Cortex of kidney (tissue), 1 donor: ENCODE measurements at places on chromosomes 2 and 18.

GRCh38 chr2:42663106-42663780 lies 94.8 kb downstream of the MTA3 start:
- DNase-seq: no peak

GRCh38 chr2:219727771-219728429 lies 100.5 kb downstream of the SLC4A3 start:
- DNase-seq: no peak

DNA sequence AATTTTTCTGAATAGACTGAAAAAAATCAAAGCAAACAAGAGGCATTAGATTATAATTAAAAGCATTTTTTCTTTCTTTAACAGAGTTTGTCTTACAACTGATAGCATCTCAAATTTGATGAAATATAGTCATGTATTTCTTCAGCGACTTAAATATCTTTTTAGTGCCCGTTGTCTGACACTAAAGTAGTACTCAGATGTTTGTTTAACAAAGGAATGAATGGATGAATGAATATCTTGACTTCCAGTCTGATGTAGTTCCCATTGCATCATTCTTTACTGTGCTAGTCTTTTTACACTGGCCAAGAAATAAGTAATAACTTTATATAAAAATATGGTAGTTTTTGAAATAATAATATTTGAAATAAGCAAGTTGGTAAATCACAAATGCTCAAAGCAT lies 111.1 kb downstream of the TTC27 start:
- DNase-seq: no peak

GRCh38 chr18:36481201-36481657 lies 183.7 kb downstream of the FHOD3 start:
- DNase-seq: no peak

- no peak for DNase-seq
These were observed 42.2 kb downstream of the UBE2E3 start for GRCh38 chr2:181022652-181023051.

GRCh38 chr2:19120941-19121750 lies 237.3 kb downstream of the OSR1 start:
- DNase-seq: no peak

DNA sequence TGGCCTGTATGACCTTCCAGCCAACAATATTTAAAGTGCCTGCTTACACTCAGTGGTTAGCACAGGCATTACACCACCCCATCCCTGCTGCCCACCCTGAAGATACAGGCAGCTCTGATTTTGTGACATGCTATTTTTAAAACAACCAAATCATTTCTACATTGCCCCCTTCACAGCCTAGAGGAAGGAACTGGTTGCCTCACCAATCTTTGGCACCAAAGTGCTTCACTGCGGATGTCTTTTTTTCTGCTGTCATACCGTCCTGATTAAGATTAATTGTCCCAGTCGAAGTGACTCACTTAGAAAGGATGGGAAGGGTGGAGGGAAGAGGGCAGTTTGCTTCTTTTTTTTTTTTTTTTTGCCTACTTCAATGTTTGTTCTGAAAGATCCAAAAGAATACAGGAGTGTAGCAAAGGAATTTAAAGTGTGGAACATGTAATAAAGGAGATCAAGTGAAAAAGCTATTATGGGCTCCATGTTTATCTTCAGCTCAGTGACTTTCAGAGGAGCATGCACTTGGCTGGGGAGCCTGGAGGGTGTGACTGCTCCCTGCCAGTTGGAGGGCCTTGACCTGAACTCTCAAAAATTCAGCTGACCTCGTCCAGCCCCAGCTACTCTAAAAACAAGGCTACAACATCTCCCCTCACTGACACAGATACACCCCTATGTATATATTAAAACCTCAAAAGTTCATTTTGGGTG lies 501.1 kb upstream of the TNP1 start:
- DNase-seq: no peak

- DNase-seq: no peak
These were observed 199.4 kb upstream of the REV1 start for GRCh38 chr2:99689145-99689742.

GRCh38 chr18:35581898-35582641 lies 530 bp downstream of the GALNT1 start:
- no peak for DNase-seq

DNA sequence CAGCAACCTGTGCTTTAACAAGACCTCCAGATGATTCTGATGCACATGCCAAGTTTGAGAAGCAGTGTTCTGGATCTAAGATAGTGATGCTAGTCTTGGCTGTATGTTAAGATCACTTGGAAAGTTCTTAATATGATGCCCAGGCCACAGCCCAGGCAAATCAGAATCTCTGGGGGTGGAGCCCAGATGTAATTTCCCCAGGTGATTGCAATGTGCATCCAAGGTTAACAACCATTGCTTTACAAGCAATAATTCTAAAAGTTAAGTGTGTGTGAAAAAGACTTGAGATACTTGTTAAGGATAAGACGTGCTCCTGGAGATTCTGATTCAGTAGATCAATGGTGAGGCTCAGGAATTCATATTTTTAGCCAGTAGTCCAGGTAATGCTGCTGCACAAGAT lies 44.3 kb upstream of the MYO1B start:
- DNase-seq: no peak

GRCh38 chr18:12515550-12515949 lies 107.8 kb downstream of the PRELID3A start:
- no peak for DNase-seq

- no peak for DNase-seq
These were observed 331.9 kb downstream of the NUP35 start for GRCh38 chr2:183456177-183456576.

- no peak for DNase-seq
These were observed 231.9 kb downstream of the GALR1 start for GRCh38 chr18:77481541-77481940.

GRCh38 chr2:170371231-170371998 lies 193.5 kb downstream of the MYO3B start:
- DNase-seq: no peak

GRCh38 chr2:163341426-163341825 lies 394.4 kb downstream of the FIGN start:
- no peak for DNase-seq

GRCh38 chr2:58227171-58227917 lies 13.8 kb downstream of the FANCL start:
- DNase-seq: no peak

GRCh38 chr18:45379903-45380302 lies 235.4 kb upstream of the SLC14A2 start:
- no peak for DNase-seq

- DNase-seq: no peak
These were observed 32.0 kb upstream of the GPR39 start for GRCh38 chr2:132384491-132385151.

GRCh38 chr2:112839407-112840067 lies 3.0 kb upstream of the IL1B start:
- DNase-seq: no peak

GRCh38 chr2:172299741-172300140 lies 127.6 kb upstream of the ITGA6 start:
- DNase-seq: no peak

GRCh38 chr2:45128580-45128997 lies 119.3 kb upstream of the SIX2 start:
- no peak for DNase-seq

DNA sequence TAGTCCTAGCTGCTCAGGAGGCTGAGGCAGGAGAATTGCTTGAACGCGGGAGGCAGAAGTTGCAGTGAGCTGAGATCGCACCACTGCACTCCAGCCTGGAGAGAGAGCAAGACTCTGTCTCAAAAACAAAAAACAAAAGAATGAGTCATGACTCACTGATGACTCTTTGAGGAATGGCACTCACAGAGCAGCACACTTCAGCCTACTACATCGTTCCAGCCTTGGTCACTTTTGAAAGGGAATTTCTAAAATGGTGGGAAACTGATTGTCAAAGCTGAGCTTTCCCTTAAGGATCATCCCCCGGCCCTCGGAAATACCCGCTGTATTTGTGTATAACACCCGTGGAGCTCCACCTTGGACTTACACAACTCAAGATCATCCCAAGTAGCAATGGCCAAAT lies 217.3 kb upstream of the HS6ST1 start:
- no peak for DNase-seq

GRCh38 chr2:120517751-120518469 lies 172.0 kb downstream of the INHBB start:
- DNase-seq: no peak

DNA sequence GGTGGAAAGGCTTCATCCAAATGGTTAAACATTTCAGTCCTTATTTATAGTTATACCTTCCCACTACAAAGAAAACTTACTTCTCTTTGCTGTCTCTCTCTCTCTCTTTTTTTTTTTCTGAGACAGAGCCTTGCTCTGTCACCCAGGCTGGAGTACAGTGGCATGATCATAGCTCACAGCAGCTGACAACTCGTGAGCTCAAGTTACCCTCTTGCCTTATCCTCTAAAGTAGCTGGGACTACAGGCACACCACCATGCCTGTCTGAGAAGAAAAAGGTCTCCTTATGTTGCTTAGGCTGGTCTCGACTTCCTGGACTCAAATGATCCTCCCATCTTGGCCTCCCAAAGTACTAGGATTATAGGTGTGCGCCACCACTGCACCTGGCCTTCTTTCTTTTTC lies 32.3 kb upstream of the OLA1 start:
- DNase-seq: no peak
